Umbilical cord (tissue), 2 donors: ENCODE measurements at places on chromosomes 3 and 15.

- DNase-seq, result no peak
Measured at GRCh38 chr3:194167480-194168282, 31.7 kb downstream of the HES1 start.

GRCh38 chr3:66592927-66593625 lies 92.3 kb upstream of the LRIG1 start:
- peak; percentile 98 for DNase-seq

DNA sequence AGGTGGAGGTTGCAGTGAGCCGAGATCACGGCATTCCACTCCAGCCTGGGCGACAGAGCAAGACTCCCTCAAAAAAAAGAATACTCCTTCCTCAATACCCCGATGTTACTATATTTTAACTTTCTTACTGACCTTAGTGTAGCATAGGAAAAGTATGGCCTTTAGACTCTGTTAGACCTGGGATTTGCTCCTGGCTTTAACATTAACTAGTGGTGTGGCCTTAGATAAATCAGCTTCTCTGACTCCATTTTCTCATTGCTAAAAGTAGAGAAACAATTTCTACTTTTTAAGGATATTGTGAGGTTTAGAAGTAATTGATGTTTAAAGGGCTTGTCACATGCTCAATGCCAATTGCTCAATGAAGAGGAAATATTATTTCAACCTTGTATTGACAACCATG lies 7.6 kb upstream of the IL1RAP start:
- DNase-seq, result no peak

- DNase-seq, result no peak
Measured at GRCh38 chr3:152622811-152623167, 212.1 kb upstream of the P2RY1 start.

- no peak for DNase-seq
Measured at GRCh38 chr15:53644660-53645059, 114.8 kb downstream of the WDR72 start.

DNA sequence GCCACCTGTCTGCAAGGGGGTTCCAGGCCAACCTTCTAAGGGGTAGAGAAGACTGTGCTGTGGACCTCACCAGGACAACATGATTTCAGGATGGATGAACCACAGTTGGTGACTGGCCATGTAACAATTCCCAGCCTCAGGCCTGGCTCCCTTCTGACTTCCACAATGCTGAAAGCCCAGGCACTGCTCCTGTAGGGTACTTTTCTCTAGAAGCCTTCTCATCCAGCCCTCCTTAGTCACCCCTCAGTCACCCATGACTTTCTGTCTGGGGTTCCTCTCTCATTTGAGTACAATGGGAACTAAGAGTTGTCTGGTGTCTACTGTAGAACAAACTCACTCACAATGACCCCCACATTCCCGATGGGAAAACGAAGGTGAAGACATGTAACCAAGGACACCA lies 8.6 kb downstream of the ALS2CL start:
- DNase-seq, result no peak

DNA sequence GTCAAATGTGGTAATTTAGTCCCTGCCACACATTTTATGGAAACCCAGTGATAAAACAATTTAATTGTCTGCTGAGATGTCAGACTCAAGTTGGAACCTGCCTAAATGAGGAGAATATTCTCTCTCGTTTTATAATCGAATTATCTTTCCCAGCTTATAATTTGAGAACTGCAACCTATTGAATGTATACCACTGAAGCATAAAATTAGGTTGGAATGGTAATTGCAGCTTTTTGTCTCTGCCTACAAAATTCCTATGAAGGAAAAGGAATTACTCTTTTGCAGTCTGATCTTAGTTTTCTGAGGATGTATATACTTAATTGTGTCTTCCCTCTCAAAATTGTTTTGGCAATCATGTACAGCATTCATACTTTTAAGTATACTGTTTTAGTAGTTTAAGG lies 28.9 kb downstream of the RAD51 start:
- no peak for DNase-seq

DNA sequence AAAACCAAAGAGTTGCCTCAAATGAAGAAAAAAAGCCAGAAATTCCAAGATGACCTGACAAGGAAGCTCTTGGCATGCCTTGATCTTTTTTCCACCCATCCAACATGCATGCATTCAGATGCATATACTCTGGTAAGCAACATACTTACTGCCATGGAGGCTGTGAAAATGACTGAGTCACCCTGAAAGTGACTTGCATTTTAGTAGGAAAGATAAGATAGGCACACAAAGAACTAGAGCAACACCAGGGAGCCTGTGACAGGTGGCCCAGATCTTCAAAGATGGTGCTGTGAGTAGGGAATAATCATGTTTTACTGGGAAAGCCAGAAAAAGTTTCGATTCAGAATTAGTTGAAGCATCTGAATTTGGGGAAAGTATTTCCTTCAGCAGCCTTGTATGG lies 185.1 kb upstream of the SLCO3A1 start:
- no peak for DNase-seq

GRCh38 chr15:65076486-65077290 lies at the start of gene KBTBD13:
Gene KBTBD13 (plus strand): TSS chr15:65076746. CDS start chr15:65076816, 70 bp downstream.
- DNase-seq, result no peak

DNA sequence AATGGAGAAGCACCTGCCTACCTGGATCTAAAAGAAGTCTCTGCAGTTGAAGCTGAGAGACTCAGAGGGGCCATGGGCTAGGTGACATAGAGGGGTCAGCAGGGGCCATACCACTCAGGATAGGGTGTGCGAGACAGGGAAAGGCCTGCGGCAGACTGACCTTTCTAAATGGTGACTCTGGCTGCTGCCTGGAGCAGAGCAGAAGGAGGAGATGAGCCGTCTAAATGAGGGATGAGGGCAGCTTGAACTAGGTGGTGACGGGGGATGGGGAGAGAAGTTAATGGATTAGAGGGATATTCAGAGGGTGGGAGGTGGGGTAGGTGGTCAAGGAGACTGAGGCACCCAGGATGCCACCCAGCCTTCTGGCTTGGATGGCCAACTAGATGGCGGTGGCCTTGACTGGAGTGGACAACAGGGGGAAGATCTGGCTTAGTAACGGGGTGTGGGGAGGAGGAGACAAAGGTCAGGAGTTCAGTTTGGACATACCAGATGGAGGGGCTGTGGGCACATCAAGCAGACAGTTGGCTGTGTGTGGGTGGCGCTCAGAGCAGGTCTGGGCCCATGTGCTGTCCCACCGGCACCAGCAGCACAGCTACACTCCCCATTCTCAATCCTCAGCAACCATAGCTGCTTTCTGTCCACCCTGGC lies 3.2 kb upstream of the ITIH1 start:
- DNase-seq, result no peak

DNA sequence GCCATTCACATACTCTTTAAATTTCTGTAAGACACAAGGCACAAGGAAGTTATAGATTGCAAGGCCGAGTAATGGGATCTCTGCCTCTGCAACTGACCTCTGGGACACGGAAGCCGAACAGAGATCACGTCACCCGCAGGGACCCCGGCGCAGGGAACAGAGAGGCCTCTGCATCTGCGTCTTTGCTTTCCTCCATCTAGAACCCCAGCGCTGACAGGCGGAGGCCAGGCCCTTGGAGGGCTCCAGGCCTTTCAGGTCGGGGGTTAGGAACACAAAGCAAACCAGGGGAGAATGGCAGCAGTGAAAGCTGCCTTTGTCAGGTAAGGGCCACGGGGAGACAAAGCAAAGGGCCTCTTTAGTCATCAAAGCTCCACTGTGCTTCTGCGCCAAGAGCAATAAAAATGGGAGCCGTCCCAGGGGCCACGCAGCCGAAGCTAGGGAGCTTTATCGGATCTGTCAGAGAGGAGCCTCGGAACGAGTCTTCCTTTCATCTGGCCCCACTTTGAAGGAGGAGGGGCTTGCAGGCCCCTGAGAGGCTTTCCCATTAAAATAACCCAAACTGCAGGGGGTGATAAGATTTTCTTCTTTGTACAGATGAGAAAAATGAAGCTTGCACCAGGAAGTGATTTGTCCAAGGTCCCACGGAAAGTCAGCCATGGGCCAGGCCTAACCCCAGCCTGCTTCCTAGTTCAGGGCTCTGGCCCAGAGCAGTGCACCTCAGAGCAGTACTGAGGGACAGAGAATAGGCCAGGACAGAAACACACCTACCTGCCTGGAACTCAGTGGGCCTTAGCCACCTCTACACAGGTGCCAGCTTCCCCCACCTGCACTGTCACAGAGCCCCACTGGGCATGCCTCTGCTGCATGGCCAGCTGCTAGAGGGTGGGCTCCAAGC lies 84.4 kb upstream of the RAD18 start:
- DNase-seq, result no peak

- DNase-seq, result no peak
Measured at GRCh38 chr3:24305795-24306467, 188.7 kb downstream of the THRB start.

DNA sequence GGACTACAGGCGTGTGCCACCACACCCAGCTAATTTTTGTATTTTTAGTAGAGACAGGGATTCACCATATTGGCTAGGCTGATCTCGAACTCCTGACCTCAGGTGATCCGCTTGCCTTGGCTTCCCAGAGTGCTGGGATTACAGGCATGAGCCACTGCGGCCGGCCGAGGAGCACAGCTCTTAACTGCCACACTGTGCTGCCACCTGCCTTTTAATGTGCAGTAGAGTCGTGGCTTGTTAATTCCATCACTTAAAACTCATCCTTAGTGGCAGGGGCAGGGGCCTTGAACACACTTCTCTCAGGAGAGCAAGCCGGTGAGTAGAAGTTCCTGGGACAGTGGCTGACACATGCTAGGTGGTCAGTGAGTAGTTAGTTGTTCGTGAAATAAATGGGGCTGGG lies 12.5 kb downstream of the ABCF3 start:
- DNase-seq, result no peak

GRCh38 chr3:126033765-126034164 lies 50.2 kb downstream of the SLC41A3 start:
- no peak for DNase-seq

DNA sequence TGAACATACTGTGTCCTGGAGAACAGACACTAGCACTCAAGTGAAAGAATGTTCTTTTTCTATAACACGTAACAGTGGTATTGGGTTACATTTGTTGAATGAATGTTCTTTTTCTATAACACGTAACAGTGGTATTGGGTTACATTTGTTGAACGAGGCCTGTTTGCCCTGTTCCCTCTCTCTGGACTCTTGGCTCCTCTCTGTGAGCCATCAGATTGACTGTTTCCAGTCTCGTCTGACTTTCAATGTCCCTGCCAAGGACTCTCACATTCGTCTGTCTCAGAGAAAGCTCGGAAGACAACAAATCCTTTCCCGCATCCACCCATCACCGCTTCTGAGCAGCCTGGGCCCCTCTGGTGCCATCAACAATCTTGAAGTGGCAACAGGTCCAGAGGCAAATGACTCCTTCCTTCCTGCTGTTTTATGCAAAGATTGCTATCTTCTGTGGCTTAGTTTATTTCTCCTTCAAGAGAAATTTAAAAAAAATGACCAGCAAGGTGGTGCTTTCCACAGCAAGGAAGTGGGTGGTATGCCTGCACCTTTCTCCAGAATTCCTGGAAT lies 8.0 kb downstream of the TMEM45A start:
- DNase-seq, result peak; percentile 24

DNA sequence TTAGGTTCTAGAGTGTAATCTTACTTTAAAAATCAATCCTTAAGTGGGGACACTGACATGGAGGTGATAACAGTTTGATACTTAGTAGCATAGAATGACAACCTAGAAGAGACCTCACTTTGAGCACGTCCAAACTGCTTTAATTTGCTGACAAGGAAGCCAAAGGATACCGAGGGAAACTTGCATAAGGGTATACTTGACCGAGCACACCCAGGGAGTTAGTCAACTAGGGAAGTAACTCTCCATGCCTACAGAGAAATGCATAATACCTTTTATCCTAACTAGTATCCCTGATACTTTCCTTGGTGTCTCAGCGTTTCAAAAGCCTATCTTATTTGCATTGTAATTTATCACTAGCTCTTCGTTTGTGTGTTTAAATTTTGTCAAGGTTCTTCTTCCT lies 5.5 kb upstream of the TPRG1 start:
- DNase-seq, result no peak

- DNase-seq, result peak; percentile 18
Measured at GRCh38 chr3:193231201-193231600, 9.8 kb upstream of the PLAAT1 start.

GRCh38 chr15:57867970-57868798 lies 161.7 kb downstream of the POLR2M start:
- no peak for DNase-seq

DNA sequence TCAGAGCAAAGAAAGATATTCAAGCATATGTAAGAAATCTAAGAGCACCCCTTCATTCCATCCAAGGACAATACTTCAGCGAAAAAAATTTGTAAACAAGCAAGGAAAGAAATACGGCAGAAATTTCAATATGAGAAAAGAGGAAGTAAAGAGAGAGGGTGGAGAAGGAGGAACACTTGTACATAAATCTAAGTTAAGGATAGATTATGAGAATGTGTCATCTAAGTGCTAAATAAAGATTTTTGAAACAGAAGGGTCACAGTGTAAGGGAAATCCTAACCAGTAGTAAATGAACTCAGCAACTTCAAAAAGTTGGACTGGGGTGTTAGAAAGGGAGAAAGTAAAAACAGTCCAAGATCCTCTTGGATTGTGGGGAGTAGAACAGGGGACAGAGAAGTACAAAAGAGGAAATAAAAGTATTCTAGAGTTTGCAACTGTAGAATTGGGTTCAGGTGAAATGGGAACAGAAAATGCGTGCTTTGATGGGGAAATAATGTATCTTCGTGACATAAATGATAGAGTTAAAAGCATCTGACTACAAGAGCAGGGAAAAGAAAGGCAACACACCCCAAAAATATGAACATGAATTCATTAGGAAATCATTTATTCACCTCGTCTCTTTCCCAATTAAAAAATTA lies 68.5 kb upstream of the ATP13A5 start:
- no peak for DNase-seq

DNA sequence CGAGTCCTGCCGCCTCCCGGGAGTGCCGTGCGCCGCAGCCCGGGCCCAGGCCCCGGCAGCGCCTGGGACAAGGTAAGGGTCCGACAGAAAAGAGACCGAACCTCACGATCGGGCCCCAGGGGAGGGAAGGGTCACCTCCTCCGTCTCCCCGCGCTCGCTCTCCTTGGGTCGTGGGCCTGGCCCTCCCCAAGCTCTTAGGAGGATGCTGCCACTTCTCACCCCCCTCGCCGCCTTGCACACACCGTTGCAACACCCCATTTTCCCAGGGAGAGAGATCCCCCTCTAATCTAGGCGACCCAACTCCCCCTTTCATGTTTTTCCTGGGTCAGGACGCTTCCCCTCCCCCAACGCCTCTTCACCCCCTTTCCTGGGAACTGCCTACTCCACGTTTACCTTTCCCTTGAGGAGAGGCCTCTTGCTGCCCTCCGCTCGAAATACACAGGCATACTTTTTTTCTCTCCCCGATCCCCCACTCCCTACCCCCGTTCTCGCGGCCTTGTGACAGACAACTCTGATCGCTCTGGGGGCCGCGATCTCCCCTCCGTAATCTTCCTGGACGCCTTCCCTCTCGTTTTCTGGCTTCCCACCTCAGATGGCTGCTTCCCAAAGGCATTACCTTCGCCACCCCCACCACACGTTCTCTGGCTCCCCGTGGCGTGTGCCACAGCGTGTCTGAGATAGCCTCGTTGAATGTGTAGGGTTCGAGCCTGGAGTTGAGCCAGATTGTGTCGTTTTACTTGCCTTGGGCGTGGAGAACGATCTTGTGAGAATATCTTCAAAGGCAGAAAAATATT lies 688 bp downstream of the SETD5 start:
- DNase-seq, result peak; percentile 61
